ENCODE measurements at places on chromosomes 7 and 10. TPM values are rescaled to one million over a fixed set of nuclear protein-coding genes. Genes with fewer than 3 reads are reported as not detected.
A peak's percentile ranks its signal among the peaks of the same experiment; 100 is the strongest.

The CFAP70 gene
- polyA plus RNA-seq = 0.32 TPM

The TMEM72 gene
- polyA plus RNA-seq = not detected

The MRC1 gene
- polyA plus RNA-seq = 0.01 TPM

The SPDYE2B gene
- polyA plus RNA-seq = not detected

The BHLHA15 gene
- polyA plus RNA-seq = 0.23 TPM

The BAMBI gene
- polyA plus RNA-seq = 23.2 TPM

The HOXA1 gene
- 2.8 TPM for polyA plus RNA-seq

- no peak for DNase-seq
These were observed 145.6 kb upstream of the NPY start for GRCh38 chr7:24138343-24138742.

- DNase-seq = peak; percentile 68
These were observed 52.2 kb upstream of the MKI67 start for GRCh38 chr10:128178302-128178958.

GRCh38 chr10:112209684-112210131 lies 26.1 kb upstream of the GPAM start:
- no peak for DNase-seq
